ENCODE measurements at places on chromosomes 16 and 17.

DNA sequence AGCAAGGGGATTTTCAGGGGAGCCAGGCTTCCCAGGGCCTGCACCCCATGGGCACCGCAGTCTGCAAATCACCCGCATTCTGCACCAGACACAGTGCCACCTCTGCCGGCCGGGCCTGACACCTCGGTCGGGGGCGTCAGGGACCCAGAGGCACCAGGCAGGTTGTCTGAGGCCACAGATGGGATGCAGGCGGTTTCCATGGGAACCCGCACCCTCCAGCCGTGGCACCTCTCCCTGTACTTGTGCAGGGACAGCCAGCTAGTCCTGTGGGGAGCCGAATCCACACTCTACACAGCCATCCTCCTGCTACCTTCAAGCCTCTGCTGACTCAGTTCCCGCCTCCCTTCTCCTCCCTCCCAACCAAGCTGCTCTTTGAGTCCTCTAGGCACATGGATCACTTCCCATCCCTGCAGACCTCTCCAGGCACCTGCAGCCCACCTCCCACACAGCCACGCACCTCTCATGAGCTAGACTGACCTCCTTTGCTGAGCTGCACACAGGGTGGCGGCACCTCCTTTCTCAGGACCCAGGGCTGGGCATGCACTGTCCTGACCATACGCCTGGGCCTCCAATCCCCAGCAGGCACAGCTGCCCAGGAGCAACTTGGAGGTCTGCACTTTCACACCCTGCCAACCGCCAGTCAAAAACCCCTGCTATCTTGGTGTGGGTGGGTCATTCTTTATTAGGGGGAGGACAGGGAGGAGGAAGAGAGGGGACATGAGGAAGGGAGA lies 119.5 kb downstream of the C16orf78 start:
- no peak for DNase-seq

GRCh38 chr16:54193665-54194333 lies 92.8 kb downstream of the IRX3 start:
- DNase-seq, result peak; percentile 49

DNA sequence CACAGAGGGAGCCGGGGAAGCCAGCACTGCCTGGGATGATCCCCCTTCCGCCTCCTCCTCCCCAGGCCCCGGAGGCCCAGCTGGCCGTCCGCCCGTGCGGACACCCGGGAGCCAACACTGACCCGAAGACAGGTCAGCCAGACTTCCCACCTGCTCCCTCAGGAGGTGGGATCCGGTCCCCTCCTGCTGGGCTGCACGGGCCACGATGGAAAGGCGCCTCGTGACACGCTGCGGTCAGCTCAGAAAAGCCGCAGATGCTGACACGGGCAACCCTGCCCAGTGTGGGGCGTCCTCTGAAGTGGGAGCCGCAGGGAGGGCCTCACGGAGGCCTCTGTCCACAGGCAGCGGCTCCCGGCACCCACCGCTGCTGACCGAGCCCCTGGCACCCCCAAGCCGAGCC lies 49.3 kb downstream of the CBFA2T3 start:
- DNase-seq, result no peak

GRCh38 chr17:50599606-50600005 lies 35.1 kb upstream of the ABCC3 start:
- DNase-seq, result no peak

DNA sequence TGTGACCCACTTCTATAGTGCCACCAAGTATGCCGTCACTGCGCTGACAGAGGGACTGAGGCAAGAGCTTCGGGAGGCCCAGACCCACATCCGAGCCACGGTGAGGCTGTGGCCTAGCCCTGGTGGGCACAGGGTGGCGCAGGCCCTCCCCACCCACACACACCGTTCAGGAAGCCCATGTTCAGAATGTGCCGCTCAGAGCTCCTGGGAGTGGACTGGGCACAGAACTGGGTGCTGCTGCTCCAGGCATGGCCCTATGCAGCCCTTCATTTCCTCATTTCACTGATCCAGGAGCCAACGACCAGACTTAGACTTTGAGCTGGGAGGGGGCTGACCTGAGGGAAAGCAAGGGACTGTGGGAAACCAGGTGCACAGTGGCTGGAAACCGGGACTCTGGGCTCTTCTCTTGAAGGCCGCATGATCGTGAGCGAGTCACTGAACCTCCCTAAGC lies 2.4 kb upstream of the MRM1 start:
- no peak for DNase-seq

GRCh38 chr16:1727651-1728624 lies 21.9 kb downstream of the MAPK8IP3 start:
- no peak for DNase-seq

GRCh38 chr17:71338396-71338795 lies 782.4 kb upstream of the SOX9 start:
- DNase-seq, result no peak
